ENCODE measurements at places on chromosomes 5 and 9.

- no peak for DNase-seq
These were observed 17.0 kb downstream of the PLPP7 start for GRCh38 chr9:131306397-131307004.

- peak; percentile 51 for DNase-seq
These were observed 92.7 kb downstream of the MELK start for GRCh38 chr9:36665387-36665786.

GRCh38 chr5:38141665-38142064, 116.7 kb upstream of the EGFLAM start:
- DNase-seq: no peak

DNA sequence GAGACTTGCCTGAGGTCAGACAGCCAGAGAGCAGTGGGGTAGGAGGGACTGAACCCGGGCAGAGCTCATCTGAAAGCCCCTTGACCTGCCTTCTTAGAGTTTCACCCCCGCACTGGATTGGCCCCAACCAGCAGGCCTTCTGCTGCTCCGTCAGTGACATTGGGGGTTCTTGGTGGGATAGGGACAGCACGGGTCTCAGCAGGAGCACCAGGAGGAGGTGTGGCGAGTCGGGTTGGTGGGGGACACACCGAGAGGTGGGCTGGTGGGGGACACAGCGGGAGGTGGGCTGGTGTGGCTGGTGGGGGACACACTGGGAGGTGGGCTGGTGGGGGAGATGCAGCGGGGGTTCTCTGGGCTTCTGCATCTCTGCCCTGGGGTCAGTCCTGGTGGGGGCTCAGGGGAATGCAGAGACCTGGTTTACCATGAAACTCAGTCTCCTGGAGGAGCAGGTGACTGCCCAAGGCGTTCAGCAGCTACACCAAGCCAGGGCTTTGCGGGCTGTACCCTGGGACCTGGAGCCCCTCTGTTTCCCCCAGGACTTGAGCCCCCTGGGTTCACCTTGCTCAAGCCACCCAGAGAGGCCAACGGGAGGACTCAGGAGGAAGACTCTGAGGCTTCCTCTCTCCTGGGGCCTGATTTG, 28.1 kb upstream of the RNU6ATAC start:
- DNase-seq: no peak

DNA sequence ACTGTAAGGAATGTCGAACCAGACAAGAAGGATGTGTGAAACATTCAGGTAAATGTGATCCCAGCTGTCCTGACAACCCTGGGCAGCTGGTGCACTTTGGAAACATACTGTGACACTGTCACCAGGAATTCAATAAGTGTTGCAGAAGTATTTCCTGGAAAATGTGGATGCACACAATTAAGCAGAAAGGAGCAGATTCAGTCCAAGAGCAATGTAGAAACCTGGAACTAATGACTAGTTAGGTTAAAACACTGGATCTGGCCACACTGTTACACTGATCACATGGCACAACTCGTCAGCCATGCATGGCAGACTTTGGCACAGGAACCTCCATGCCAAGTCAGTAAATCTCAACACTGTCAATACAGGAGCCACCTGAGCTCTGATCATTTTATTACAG, 109.0 kb downstream of the FAM174A start:
- no peak for DNase-seq

DNA sequence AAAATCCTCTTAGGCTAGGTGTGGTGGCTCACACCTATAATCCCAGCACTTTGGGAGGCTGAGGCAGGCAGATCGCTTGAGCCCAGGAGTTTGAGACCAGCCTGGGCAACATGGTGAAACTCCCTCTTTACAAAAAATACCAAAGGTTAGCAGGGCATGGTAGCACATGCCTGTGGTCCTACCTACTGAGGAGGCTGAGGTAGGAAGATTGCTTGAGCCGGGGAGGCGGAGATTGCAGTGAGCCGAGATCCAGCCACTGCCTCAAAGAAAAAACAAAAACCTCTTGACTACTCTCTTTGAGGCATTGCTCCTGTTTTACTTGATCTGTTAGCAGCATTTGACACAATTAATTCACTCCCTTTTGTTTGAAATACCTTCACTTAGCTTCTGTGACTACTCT, 20.7 kb downstream of the KIF2A start:
- no peak for DNase-seq
